ENCODE measurements at places on chromosomes 6 and 20. TPM values are rescaled to one million over a fixed set of nuclear protein-coding genes. Genes with fewer than 3 reads are reported as not detected.

Gene PCMT1
- 63.7 TPM for total RNA-seq

DNA sequence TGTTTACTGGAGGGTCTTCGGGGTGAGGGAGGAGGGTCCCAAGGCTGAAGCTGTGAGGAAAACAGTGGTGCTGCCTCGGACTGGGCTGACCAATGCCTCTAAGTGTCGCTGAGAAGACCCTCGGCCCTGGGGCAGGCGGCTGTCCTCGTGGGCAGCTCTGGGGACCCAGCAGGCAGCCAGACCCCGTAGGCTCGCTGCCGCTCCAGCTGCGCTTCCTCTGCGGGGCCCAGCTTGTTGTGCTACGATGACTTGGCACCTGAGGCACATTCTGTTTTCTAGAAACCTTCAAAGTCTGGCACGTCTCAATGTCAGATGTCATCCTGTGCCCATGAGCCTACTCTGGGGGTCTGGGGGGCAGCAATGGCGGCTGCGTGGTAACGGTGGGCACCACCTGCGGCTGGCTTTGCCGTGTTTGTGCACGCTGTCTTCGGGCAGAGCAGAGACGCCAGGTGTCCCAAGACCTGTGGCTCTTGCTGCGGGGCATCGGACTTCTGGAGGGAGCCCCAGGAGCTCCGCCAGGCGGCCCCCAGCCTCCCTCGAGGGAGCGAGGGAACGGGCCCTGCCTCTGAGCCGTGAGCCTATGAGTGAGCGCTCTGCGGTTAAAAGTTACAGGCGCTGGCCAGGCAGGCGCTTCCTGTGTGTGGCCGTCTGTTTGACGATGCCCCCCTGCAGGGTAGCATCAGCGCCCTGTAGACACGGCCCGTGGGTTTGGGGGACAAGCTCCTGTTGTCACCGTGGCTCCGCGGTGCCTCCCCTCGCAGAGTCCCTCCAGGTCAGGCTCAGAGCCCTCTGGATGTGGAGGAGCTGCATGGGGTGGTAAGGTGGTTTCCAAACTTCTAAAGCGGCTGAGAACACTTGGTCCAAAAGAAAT lies 6.8 kb downstream of the SLC17A9 start:
- DNase-seq = no peak

GRCh38 chr6:133809406-133809805 lies 79.5 kb upstream of the TCF21 start:
- DNase-seq = no peak

- no peak for DNase-seq
These were observed 254.0 kb downstream of the CD83 start for GRCh38 chr6:14371530-14371929.

DNA sequence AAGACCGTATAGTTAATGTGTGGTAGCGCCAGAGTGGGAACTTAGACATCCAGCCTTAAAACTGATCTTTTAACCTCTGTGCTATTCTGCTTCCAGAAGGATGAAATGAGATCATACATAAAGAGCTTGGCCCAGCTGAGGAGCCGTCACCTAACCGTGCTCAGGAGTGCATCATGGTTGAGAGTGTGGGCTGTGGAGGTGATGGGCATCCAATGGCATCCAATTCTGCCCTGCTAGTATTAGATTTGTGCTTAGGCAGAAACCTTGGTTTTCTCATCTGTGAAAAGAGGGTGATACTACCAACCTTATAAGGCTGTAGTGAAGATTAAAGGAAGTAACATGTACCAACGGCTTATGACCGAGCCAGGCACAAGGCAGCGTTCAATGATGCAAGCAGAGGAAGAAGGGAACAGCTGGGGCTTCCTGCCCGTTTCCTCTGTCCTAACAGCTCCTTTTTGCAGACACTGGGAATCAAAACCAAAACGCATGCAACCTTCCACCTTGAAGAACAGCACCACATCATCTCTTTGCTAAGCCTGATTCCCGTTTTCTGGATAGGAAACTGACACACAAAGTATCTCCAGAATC lies 1.3 kb downstream of the SLC22A16 start:
- peak; percentile 74 for DNase-seq

- no peak for DNase-seq
These were observed 96.1 kb upstream of the CD83 start for GRCh38 chr6:14021449-14021848.

Gene CASS4
- 23.9 TPM for total RNA-seq

Gene HMGN4
- total RNA-seq = 42.9 TPM

Gene HAO1
- total RNA-seq = not detected

DNA sequence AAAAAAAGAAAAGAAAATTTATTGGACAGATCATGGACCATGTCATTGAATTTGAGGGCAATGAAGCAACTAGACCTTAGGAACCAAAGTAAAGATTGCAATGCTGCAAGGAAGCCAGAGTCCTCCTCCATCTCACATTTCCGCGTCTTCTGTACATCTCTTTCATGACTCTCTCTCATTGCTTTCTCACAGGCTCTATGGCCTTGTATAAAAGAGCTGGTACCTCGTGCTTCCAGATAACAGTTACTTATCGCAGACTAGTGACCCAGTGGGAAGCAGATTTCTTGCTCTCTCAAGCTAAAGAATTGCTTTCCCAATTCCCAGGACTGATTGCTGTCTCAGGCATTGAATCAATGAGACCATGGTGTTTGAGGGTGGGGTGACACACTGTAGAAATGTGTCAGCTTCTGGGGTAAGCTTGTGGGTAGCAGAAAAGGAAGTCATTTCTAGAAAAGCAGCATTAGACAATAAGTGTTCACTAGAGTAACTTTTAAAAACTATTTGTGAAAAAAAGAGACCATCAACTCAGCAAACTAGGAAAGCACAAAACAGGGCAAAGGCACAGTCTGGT lies 635.3 kb downstream of the UTRN start:
- DNase-seq = no peak

GRCh38 chr6:146910611-146911010 lies 293.6 kb upstream of the STXBP5 start:
- DNase-seq = no peak

GRCh38 chr20:32672394-32672981 lies 1.3 kb downstream of the C20orf203 start:
- no peak for DNase-seq

Measured in lower lobe of right lung (tissue), 2 donors.